NCI-H2171 treated with DMSO at 0.1 percent for 48 hours (cell line): ENCODE measurements at places on chromosomes 4 and X.

DNA sequence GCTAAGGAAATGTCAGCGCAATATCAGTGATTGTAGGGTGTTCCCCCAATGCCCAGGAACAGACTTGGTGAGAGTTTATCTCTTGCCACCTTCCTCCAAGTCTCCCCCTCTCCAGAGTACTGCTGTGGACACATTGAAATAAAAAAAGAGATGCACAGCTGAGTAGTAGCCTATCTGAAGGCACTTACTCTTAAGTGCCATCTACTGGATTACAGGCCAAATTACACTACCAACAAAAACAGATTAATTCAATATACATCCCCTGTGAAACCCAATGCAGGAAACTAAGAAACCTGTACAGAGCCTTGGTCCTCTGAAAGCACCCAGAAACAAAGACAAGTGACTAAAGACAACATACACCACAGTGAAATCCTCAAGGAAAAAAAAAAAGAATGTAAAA is 460.3 kb downstream of the ZIC3 start:
- no peak for DNase-seq

GRCh38 chrX:39896951-39897740 is 200.6 kb downstream of the BCOR start:
- no peak for DNase-seq

- DNase-seq = no peak
Measured at GRCh38 chrX:118392716-118393115, 46.8 kb downstream of the WDR44 start.

- DNase-seq = no peak
Measured at GRCh38 chrX:867502-867901, 236.9 kb downstream of the SHOX start.

- no peak for DNase-seq
Measured at GRCh38 chr4:46032056-46032455, 91.8 kb downstream of the GABRG1 start.

DNA sequence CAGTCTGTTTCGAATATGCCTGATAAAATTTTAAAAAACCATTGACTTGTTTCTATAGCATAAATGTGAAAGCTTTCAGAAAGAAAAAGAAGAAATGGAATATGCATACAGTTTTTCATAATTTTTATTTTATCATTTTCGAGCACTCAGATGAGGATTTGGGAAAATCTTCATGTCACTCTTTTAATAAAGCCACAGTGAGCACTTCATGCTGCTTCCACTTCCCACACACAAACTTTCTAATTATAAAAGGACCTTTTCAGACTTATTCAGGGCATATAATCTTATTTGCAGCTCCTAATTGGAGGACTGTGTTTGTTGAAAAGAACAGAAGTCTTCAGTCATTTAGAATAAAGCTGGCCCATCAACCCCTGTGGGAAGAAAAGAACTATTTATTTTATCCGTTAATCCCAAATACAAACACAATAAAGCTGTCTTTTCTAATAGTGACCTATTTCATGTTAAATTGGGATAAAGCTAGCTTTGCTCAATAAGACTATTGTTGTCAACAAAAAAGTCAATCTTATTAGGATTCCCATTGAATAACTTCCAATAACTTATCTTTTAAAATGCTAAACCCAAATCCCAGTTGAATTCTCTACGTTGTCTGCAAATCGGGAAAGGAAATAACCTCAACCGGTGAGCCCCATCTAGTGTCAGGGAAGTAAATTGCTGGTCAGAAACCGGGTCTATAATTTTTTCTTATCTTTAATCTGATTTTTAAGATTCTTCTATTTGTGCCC is 211.5 kb downstream of the PDGFRA start:
- peak; percentile 13 for DNase-seq

DNA sequence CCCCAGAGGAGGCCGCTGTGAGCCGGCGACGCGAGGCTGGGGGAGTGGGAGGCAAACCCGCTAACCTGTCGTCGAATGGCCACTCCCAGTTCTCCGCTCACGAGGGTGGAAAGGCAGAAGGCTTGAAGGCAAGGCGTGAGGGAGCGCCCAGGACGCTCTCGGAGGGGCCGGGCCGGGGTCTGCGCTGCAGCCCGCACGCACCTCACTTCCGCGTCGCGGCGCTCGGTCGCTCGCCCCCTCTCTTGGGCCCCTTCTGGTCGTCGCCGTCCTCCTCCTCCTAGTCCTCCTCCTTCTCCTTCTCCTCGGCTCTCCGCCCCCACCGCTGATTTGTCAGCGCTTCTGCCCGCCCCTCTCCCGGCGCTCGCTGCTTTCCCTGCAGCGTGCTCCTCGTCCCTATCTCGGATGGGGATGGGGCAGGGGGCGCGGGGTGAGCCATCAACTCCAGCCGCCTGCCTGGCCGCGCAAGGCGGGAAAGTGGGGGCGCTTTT is at the start of gene SNCA:
Gene SNCA, minus strand, starts transcription at position 265 of the 488 bp plus-strand sequence. CDS start 1,494 bp downstream, outside the sequence.
- peak; percentile 77 for DNase-seq

- DNase-seq = no peak
Measured at GRCh38 chr4:84706286-84706685, 123.4 kb downstream of the CDS1 start.

DNA sequence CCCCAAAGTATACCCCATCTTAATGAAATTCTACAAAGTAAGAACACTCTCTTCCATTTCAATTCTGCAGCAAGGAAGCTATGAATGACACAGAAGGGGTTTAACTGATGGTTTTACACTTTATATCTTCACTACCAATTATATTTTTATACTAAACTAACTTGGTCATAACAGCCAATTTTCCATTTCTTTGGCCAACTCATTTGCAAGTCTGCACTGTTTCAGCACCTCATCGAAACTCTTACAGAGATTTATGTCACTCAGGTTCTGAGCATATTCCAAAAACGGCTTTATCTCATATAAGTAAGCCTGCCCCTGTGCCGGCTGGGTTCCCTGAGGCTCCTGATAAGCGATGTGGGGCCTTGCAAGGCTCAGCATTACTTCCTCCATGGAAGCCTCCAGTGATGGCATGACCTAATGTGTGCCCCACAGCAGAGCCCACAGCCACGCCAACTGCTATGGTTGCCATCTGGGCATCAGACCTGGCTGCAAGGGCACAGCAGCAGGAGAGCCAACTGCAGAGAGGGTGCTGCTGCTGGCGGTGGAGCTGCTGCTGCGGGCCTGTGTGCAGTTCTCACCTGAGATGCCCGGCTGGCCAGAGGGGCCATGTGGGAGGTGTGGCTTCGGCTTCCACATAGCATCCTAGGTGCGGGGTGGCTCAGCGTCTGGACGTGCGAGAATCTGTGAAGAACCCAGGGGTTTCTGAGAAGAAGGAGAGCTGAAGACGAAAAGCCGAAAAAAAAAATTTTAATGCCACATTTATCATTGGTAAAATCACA is 13.4 kb upstream of the IBSP start:
- DNase-seq = no peak

- DNase-seq = no peak
Measured at GRCh38 chr4:102447413-102447812, 53.7 kb upstream of the NFKB1 start.

GRCh38 chr4:175705407-175705806 is 106.7 kb downstream of the GPM6A start:
- no peak for DNase-seq

GRCh38 chrX:52353838-52354237 is 15.0 kb upstream of the XAGE2 start:
- no peak for DNase-seq

DNA sequence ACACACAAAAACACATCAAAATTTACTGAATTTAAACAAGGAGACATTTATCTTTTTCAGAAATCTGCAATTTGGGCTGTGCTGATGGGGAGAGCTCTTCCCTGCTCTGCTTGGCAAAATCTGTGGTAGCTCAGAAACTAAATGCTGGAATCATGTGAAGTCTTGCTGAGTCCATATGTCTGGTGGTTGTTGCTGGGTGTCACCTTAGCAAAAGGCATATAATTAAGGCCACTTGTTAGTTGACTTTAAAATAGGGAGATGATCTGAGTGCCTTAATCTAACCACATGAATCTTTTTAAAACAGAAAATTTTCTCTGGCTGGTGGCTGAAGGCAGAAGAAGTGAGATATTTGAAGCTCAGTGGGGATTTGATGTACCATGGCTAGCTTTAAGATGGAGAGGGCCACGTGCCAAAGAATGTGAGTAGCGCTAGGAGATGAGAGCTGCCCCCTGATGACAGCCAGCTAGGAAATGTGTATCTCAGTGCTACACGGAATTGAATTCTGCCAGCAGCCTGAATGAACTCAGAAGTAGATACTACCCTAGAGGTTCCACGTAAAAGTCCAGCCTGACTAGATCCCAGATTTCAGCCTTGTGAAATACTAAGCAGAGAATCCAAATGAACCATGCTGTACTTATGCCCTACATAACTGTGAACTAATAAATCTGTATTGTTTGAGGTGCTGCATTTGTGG is 7.6 kb upstream of the GUF1 start:
- DNase-seq = no peak
